Activated T-helper 2 cell treated with anti-CD3 and anti-CD28 coated beads, Interferon-gamma antibody, Interleukin-2, Interleukin-4, amounts not matched to agents 10 μg/mL and 5 μg/mL and 100 μg/mL, durations not matched to agents 14 hours and 24 hours and 36 hours (primary cell): ENCODE measurements at places on chromosomes 2 and 18.

- no peak overlapping the region for H3K4me3 ChIP-seq
- no peaks in the 10 kb centered on the region for H3K27me3 ChIP-seq
- no peaks in the 10 kb centered on the region for H3K36me3 ChIP-seq
- DNase-seq: no peak
- H3K27ac ChIP-seq: no peak overlapping the region
Measured at GRCh38 chr2:9077691-9078090, 74.2 kb upstream of the MBOAT2 start.

GRCh38 chr2:40315683-40316082 lies 136.2 kb downstream of the SLC8A1 start:
- no peaks in the 10 kb centered on the region for H3K4me1 ChIP-seq
- no peaks in the 10 kb centered on the region for H3K27me3 ChIP-seq
- no peak for DNase-seq

DNA sequence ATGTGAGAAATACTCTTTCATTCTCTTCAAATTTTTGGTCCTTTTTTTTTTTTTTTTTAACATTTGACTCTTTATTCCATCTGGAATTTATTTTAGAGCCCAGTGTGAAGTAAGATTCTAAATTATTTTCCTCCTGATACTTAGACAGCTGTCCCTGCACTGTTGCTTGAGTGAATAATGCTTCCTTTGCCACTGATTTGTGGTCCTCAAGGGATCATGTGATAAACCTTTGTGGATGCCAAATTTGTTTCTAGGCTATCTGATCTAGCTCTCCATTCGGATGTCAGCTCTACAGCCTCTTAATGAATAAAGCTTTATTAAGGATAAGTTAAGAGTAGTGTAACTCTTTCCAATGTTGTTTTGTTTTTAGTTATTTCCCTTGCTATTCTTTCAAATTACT lies 142.3 kb downstream of the SMAD7 start:
- no peak overlapping the region for H3K4me3 ChIP-seq
- H3K27ac ChIP-seq: no peak overlapping the region
- no peak for DNase-seq
- peaks cover 48% of the 10 kb centered on the region for H3K4me1 ChIP-seq
- no peaks in the 10 kb centered on the region for H3K36me3 ChIP-seq

- DNase-seq: no peak
- H3K36me3 ChIP-seq: peaks cover 6% of the 10 kb centered on the region
- H3K27ac ChIP-seq: no peak overlapping the region
- no peak overlapping the region for H3K4me3 ChIP-seq
- H3K4me1 ChIP-seq: peaks cover 32% of the 10 kb centered on the region
Measured at GRCh38 chr2:161095314-161095713, 64.9 kb upstream of the TANK start.

DNA sequence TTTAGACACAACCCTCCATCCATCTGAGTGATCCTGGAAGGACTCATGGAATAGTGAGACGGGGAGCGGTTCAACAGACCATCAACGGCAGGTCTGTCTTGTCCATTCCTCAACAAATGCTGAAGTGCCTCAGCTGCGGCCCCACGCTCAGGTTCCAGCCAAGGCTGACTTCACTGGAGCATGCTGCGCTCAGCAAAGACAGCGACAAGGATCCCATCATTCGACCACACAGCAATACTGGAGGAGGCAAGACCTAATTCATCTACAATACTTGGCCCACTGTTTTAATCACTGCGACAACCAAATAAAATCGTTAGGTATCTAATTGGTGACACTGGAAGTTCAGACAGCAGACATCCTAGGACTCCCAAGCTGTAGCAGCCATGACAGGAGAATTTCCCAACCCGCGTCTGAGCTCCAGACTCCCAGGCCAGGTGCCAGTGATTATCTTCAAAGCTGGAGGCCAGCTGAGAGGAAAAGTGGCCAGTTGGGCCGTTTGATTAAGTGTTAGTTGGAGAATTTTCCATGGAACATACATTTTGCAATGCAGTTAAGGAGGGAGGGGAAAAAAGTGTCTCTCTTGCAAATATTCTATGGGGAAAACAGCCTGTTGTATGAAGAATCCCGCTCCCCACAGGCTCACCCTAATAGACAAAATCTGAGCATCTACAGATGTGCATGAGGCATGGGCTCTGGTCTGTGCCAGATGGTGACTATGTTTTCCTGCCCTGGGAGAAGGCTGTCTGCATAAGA lies 92.5 kb upstream of the SLC35G4 start:
- H3K4me3 ChIP-seq: no peak overlapping the region
- H3K4me1 ChIP-seq: peaks cover 2% of the 10 kb centered on the region
- H3K27ac ChIP-seq: no peak overlapping the region
- DNase-seq: no peak

DNA sequence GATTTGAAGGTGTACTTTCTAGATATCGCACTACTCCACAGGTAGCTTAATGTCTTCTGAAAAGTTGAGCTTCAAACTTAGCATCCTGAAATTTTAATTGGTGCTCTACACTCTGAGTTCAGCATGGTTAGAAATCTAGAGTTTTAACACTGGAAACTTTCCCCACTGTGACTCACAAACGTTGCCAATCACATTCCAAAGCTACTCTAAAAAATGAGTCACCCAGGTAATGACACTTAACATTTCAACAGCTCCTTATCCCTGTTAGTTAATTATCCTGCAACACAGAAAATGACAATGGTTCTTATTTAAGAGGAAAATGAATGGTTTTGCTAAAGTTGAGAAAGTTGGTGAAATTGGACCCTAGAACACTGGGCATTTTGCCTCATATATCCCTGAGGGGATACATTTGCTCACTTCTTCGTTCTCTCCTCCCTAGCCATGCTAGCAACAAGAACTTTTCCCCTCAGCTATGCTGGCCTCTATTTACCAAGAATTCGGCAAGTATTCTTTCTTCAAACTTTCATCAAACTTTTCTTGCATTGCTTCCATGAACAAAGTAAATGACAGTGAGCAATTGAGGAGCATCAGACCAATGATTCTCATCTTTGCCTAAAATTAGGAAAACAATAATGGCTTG lies 1024.1 kb upstream of the KLHL29 start:
- no peaks in the 10 kb centered on the region for H3K4me1 ChIP-seq
- H3K27ac ChIP-seq: no peak overlapping the region
- no peaks in the 10 kb centered on the region for H3K36me3 ChIP-seq
- no peaks in the 10 kb centered on the region for H3K27me3 ChIP-seq
- no peak for DNase-seq

DNA sequence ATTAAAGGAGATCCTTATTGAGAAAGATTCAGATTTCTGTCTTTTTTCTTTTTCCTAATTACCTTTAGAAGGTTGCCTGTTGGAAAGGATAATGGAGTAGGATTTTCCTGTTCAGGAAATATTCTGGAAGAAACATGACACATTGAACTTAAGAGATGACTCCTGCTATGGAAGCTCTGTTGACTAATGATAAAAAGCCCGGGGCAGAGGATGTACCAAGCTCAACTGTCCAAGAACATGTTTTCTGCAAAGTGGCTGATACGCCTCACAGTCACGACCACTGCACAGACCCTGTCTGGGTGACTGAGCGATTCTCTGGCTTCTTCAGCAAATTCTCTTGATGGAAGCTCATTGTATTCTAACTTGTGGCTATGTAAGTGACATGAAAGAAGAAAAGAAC lies 86.2 kb upstream of the THOC1 start:
- no peak overlapping the region for H3K4me3 ChIP-seq
- H3K36me3 ChIP-seq: no peaks in the 10 kb centered on the region
- no peak overlapping the region for H3K27ac ChIP-seq
- no peak for DNase-seq

- no peaks in the 10 kb centered on the region for H3K36me3 ChIP-seq
- no peaks in the 10 kb centered on the region for H3K4me1 ChIP-seq
- no peak for DNase-seq
- peaks cover 4% of the 10 kb centered on the region for H3K27me3 ChIP-seq
- no peak overlapping the region for H3K27ac ChIP-seq
- H3K4me3 ChIP-seq: no peak overlapping the region
Measured at GRCh38 chr18:57527556-57528229, 58.8 kb downstream of the FECH start.

- no peak for DNase-seq
- no peaks in the 10 kb centered on the region for H3K4me1 ChIP-seq
- no peak overlapping the region for H3K4me3 ChIP-seq
- H3K36me3 ChIP-seq: no peaks in the 10 kb centered on the region
- H3K27ac ChIP-seq: no peak overlapping the region
Measured at GRCh38 chr2:17328161-17328560, 190.1 kb downstream of the RAD51AP2 start.
